ENCODE measurements at places on chromosomes 6 and 20.

DNA sequence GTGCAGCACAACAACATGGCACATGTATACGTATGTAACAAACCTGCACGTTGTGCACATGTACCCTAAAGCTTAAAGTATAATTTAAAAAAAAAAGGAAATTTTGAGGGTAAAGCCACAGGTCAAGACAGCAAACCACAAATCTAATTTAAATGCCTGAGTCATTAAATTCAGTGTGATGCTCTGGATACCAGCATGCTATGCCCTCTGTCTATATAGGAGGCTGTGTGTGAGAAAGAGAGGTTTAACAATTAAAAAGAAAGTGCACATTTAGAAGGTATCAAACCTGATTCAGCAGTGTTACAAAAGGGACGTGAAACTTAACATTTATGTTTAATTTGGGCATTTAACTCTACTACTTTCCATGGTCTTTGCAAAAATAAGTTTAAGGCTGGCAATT, 276.3 kb downstream of the ADGRB3 start:
- DNase-seq = no peak

DNA sequence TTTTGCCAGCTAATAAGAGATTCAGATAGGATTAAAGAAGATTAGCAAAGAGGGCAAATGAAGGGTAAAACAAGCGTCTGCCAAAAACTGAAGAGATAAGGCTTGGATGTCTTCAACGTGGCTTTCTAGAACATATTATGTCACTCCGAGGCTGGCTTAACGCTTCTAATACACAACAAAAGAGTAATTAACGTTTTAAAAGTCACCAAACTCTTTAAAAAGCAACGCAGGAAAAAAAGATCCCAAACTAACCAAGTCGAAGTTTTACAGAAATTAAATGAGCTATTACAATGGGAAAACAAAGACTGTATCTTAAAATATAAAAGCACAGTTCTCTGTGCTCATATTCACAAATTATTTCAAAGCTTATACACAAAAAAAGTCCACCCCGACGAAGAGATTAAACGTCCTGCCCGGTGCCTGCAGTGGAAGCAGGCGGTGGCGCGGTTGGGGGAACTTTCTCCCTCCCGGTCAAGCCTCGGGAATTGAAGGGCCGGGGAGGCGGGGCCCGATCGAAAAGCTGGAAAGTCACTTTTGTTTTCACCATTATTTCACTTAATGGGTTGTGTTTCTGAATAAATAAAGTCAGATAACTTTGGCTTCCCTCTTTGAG, 1.2 kb downstream of the MAK start:
- no peak for DNase-seq

DNA sequence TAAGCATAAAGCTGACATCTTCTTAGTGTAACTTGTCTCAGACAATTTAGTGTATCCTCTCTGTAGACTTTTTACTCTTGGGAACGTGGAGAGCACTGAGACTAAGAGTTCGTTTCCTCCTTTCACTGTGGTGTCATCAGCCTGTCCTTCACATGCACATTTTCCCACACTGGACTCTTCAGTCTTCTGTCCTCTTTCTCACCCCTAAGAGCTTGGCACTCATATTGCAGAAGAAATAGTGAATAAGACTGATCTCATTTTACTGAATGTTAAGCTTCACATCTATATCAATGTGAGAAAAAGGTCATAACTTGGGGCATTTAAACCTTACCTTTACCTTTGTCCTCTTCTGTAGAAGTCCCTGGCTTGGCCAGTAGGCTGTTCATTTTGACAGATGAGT, 25.6 kb downstream of the FUCA2 start:
- DNase-seq = no peak

DNA sequence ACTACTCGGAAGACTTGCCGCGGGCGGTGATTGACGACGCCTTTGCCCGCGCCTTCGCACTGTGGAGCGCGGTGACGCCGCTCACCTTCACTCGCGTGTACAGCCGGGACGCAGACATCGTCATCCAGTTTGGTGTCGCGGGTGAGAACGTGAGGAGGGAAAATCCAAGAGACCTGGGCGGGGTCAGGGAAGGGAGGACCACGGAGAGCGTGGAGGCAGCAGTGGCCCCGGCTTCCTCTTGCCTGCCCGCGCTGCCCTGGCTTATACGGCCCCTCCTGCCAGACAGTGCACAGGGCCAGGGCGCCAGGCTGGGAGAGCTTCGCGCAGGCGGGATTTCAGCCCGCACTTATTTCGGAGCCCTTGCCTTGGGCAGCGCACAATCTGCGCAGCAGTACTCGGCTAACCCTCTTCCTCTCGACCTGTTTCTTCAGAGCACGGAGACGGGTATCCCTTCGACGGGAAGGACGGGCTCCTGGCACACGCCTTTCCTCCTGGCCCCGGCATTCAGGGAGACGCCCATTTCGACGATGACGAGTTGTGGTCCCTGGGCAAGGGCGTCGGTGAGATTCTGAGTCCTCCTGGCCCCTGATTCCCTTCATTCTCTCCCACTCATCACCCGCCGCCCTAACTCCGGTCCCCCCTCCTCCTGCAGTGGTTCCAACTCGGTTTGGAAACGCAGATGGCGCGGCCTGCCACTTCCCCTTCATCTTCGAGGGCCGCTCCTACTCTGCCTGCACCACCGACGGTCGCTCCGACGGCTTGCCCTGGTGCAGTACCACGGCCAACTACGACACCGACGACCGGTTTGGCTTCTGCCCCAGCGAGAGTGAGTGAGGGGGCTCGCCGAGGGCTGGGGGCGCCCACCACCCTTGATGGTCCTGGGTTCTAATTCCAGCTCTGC, 2.0 kb downstream of the MMP9 start:
- peak; percentile 68 for DNase-seq

- no peak for DNase-seq
These were observed 12.8 kb downstream of the GSTA1 start for GRCh38 chr6:52790861-52791260.

GRCh38 chr20:41509316-41510200, 108.6 kb downstream of the CHD6 start:
- no peak for DNase-seq

GRCh38 chr6:45681860-45682511, 304.3 kb upstream of the SUPT3H start:
- peak; percentile 90 for DNase-seq

GRCh38 chr20:62943396-62943795, 5.4 kb downstream of the GID8 start:
- no peak for DNase-seq

- DNase-seq = no peak
These were observed 251.5 kb upstream of the TCF21 start for GRCh38 chr6:133637436-133637835.

GRCh38 chr6:112281821-112282615, 27.7 kb upstream of the LAMA4 start:
- DNase-seq = no peak

DNA sequence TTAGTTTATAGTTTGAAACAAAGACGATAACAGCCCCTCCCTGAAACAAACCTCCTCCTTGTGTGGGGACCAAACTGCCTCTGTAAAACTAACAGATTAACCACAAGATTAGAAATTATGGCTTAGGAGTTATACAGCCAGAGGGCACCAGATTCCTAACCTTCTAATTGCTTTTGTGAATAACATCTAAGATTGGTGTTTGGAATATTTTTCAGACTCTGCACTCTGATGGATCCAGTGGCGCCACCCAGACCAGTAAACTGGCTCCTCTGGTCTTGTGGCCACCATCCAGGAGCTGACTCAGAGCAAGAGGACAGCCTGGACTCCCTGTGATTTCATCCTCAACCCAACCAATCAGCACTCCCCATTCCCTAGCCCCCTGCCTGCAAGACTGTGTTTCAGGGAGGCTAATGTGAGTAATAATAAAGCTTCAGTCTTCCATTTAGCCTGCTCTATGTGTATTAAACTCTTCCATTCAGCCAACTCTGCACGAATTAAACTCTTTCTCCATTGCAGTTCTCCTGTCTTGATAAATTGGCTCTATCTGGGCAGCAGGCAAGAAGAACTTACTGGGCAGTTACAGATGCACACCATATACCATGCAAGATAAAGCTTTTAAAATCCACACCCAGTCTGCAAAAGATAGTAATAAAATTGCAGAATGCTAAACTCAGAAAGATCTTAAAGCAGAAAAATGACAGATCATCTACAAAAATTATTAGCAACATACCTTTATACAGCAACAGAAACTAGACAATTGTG, 58.5 kb upstream of the SLC22A16 start:
- no peak for DNase-seq

DNA sequence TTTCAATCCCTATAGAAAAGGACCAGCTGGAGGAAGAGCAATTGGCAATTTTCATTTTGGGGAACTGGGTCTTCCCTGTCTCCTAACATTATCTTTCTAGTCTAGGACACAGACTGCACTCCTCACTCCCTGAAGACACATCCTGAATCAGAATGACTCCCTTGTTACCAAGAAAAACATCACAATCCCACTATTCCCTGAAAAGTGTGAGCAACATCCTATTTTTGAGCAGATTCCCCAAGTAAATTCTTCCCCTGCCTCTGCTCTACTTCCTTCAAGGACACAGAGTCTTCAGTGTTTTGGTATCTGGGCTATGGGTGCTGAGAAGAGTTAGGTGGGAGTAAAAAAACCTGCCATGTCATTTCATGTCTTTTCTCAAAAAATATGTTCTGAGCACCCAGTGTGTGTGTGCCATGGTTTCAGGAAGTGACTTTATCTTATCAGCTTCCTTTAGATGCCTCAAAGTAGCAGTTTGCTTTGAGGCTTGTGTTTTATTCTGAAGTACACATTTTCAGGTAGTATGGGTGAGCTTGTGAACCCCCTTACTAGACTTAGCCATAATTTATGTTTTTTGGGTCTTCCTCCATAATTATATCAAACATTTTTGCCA, 12.4 kb downstream of the LAMA4 start:
- DNase-seq = no peak

DNA sequence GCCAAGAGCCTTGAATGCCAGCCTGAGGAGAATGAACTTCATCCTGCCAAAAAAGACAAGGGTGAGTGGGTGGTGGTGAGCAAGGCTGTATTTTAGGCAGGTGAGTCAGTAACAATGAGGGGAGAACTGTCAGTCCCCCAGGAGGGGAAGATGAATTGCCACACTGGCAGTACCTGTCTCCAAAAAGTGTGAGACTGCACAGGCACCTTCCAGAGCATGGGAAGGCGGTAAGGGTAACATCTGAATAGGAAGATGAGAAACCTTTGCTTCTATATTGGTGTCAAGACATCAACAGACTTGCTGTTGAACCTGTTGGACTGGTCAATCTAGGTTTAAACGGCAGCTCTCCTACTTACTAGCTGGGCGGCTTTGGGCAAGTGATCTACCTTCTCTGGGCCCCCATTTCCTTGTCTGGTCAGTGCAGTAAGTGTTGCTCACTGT, 30.9 kb downstream of the STK35 start:
- DNase-seq = no peak

- no peak for DNase-seq
These were observed 24.8 kb upstream of the PHACTR3 start for GRCh38 chr20:59579404-59580145.

DNA sequence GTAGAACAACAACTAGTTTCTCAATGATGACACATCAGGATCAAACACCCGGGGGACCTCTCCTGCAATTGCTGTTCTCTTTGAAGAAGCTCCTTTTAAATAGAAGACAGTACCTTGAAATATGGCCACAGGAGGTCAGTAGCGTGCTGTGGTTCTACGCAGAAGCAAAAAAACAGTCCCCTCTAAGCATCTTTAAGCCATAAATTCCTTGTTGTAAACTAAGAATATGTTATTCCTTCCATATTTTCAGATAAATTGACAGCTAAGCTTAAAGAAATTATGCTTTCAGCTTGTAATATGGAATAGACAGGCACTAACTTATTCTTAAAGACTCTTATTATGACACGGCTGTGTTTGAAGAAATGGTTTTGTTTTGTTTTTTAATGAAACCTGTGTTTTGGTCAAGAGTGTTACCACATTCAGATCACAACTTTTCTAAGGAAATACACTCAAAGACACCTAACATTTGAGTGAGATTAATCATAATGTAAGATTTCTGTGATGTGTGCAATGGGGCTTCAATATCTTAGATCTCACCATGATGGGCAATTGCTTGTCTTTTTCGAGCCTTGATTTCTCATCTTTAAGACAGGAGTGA, 49.7 kb upstream of the IL20RA start:
- peak; percentile 56 for DNase-seq

DNA sequence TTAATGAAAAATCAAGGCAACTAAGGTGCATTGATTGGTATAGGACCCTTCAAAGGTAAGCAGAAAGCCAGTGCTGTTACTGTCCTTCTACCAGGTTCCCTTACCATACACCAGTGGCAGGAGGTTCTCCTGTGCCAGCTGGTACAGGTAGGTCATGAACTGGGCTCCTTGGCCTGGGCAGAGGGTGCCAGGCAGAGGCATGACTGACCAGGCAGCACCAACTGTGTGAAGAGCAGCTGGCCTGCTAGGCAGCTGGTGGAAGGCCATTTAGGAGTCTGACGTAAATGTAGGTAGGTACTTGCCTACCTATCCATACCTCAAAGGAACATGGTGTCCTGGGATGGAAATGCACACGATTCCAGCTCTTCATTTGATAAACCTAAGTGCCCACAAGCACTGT, 23.3 kb downstream of the PCNA start:
- DNase-seq = no peak

GRCh38 chr20:36098364-36098763, 56.2 kb upstream of the EPB41L1 start:
- DNase-seq = peak; percentile 38

DNA sequence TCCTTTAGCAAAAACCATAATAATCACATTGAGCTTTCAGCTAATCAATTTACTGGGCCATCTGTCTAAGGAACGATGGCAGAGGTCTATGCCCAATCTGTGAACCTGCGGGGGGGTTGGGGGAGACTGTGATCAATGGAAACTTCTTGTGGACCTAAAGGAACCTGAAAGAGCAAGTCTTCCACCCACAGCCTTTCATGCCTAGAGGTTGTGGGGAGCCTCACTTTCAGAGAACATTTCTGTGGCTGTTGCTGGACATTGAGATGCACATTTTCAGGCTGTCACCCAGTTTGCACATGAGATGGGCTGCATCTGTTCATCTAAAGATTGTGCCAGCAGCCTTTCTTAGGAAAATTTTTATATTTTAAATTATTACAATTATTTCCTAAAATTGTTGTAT, 310.0 kb upstream of the SPTLC3 start:
- no peak for DNase-seq

All from CD4-positive, alpha-beta T cell treated with Interleukin-15 for 1 hour (primary cell).